ENCODE measurements at places on chromosomes 1 and 21.

GRCh38 chr1:205812271-205812877, 624 bp downstream of the SLC41A1 start:
- peaks cover 30% of the 10 kb centered on the region for H3K36me3 ChIP-seq
- peaks cover 51% of the 10 kb centered on the region for H3K4me1 ChIP-seq
- H3K27me3 ChIP-seq = no peaks in the 10 kb centered on the region
- peak overlapping the region; percentile 84 for H3K27ac ChIP-seq
- peak; percentile 36 for DNase-seq

DNA sequence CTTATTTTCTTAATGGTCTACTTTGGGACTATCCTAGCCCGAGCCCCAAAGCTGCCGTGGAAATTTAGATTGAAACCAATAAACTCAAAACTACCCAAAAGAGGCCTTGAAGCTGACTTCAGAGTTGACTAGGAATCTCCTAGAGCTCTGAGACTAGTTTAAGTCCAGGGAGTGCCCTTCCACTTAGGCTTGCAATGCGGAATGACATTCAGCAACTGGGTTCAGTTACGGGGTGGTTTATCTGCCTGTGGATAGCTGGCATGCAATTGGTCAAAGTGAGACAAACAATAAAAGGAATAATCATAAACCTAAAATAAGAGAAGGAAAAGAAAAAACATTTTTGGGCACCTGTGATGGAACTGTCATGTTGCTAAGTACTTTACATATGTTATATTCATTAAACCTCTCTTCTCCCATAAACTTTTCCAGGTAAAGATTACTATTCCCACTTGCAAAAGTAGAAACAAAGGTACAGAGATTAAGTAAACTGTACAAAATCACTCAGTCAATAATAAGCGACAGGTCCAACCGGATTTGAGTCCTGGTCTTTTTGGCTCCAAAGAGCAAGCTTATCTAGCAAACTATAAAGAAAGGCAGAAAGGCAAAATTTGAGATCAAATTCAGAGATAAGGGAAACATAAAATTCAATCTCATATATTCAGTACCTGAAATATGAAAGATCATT, 56.5 kb downstream of the GPATCH2 start:
- H3K4me1 ChIP-seq = no peaks in the 10 kb centered on the region
- no peak overlapping the region for H3K4me3 ChIP-seq
- no peak for DNase-seq
- H3K27ac ChIP-seq = no peak overlapping the region

DNA sequence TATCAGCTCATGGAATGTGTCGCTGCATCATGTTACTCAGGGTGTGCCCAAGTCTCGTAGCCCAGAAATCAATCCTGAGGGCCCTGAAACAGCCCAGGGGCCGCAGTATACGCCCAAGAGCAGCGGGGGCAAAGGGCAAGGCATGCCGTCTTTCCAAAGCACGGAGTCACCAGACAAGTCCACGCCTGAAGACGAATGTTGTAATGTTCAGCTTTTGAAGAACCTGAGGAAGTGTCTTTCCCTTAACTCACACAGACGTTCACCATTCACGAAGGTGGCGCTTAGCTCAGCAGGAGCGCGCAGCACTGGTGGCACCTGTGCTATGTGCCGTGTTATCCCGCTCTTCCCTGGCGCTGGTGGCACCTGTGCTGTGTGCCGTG, 18.8 kb upstream of the PWP2 start:
- peak overlapping the region; percentile 87 for H3K27ac ChIP-seq
- no peak overlapping the region for H3K4me3 ChIP-seq
- H3K36me3 ChIP-seq = peaks cover 62% of the 10 kb centered on the region

GRCh38 chr1:41576620-41577019, 92.1 kb upstream of the EDN2 start:
- H3K27me3 ChIP-seq = no peaks in the 10 kb centered on the region
- H3K4me1 ChIP-seq = peaks cover 47% of the 10 kb centered on the region
- no peak overlapping the region for H3K4me3 ChIP-seq
- peaks cover 61% of the 10 kb centered on the region for H3K36me3 ChIP-seq
- no peak overlapping the region for H3K27ac ChIP-seq

DNA sequence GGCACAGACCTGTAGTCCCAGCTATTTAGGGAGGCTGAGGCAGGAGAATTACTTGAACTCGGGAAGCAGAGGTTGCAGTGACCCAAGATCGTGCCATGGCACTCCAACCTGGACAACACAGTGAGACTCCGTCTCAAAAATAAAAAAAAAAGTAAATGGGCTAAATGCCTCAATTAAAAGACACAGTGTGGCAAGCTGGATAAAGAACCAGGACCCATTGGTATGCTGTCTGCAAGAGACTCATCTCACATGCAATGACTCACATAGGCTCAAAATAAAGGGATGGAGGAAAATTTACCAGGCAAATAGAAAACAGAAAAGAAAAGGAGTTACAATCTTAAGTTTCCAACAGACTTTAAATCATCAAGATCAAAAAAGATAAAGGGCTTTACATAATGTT, 40.3 kb downstream of the ACBD6 start:
- H3K27ac ChIP-seq = no peak overlapping the region
- peaks cover 59% of the 10 kb centered on the region for H3K36me3 ChIP-seq
- peaks cover 12% of the 10 kb centered on the region for H3K4me1 ChIP-seq
- no peaks in the 10 kb centered on the region for H3K27me3 ChIP-seq

- no peak for DNase-seq
- H3K36me3 ChIP-seq = no peaks in the 10 kb centered on the region
- H3K27me3 ChIP-seq = peaks cover 4% of the 10 kb centered on the region
- H3K4me1 ChIP-seq = no peaks in the 10 kb centered on the region
- H3K4me3 ChIP-seq = no peak overlapping the region
- H3K27ac ChIP-seq = no peak overlapping the region
Observed at GRCh38 chr1:77018311-77018710, 151.0 kb downstream of the ST6GALNAC5 start.

DNA sequence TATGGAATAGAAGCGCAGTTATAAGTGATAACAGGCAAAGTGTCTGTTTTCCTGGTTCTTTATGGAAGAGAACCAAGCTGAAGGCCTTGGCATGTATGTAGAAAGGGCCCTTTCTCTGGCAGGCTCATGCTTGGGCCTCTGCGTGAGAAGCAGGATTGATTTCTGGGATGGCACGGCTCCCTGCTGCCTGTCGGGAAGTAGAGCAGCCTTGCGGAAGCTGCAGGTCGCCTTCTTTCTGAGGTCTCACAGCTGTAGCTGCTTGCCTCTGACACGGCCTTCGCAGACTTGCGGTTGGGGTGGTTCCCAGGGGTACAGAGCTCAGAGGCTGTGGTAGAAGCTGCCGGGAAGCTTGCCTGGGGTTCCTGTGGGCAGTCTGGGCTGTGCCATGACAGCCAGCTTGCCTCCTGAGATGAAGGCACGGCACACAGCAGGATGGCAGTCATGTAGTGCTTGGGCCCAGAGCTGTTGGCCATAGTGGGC, 39.4 kb downstream of the TRAPPC10 start:
- H3K4me3 ChIP-seq = no peak overlapping the region
- no peak for DNase-seq
- peaks cover 27% of the 10 kb centered on the region for H3K36me3 ChIP-seq
- peaks cover 8% of the 10 kb centered on the region for H3K4me1 ChIP-seq
- no peaks in the 10 kb centered on the region for H3K27me3 ChIP-seq
- no peak overlapping the region for H3K27ac ChIP-seq

DNA sequence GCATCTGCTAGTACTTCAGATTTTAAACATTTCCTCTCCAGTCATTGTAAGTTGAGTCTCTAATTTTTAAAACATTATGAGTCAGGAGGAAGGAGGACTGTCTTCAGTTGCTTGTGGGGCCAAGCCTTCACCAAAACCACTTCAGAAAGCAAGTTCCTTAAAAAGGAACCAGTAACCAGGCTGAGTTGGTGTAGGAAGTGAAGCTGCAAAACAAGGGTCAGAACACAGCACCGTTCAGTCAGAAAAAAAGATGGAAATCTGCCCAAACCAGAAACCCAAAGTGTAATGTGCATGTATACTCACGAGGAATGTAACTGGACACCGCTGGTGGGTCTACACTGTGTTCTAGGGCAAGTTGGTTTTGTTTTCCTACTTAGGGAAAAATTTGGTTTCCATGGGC, 402.1 kb downstream of the SETD4 start:
- H3K27me3 ChIP-seq = peaks cover 3% of the 10 kb centered on the region
- no peaks in the 10 kb centered on the region for H3K36me3 ChIP-seq
- peaks cover 11% of the 10 kb centered on the region for H3K4me1 ChIP-seq
- H3K27ac ChIP-seq = no peak overlapping the region
- DNase-seq = peak; percentile 6

Data from activated CD4-positive, alpha-beta T cell treated with anti-CD3 and anti-CD28 coated beads for 36 hours (primary cell).